ENCODE measurements at places on chromosomes 4 and X.

GRCh38 chrX:148499638-148500422 is 587 bp upstream of the AFF2 start:
- DNase-seq, result no peak
- H3K27me3 ChIP-seq, result peaks cover 2% of the 10 kb centered on the region
- peaks cover 23% of the 10 kb centered on the region for H3K4me1 ChIP-seq
- peak overlapping the region; percentile 17 for H3K4me3 ChIP-seq
- no peak overlapping the region for H3K27ac ChIP-seq

DNA sequence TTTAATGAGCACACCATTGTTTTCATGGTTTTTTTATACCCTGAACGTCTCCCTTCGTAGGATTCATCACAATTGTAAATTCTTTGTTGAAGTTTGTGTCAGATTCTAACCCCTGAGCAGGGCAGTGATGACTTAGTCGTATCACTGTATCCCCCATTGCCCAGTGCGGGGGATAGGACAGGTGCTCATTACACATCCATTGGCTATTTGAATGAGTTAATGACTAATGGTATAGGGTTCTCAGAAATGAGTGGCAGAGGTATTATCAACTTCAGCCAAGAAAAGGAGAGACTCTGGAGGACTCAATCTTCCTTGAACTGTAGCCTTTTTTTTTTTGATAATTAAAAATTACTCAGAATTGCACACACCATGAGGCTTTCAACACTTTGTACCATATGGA is 64.6 kb downstream of the SYNPO2 start:
- DNase-seq, result no peak
- no peak overlapping the region for H3K27ac ChIP-seq
- no peaks in the 10 kb centered on the region for H3K36me3 ChIP-seq
- H3K4me3 ChIP-seq, result no peak overlapping the region
- H3K4me1 ChIP-seq, result no peaks in the 10 kb centered on the region
- H3K27me3 ChIP-seq, result peaks cover 2% of the 10 kb centered on the region

- H3K27ac ChIP-seq, result no peak overlapping the region
- H3K27me3 ChIP-seq, result peaks cover 24% of the 10 kb centered on the region
- H3K4me3 ChIP-seq, result no peak overlapping the region
- H3K36me3 ChIP-seq, result no peaks in the 10 kb centered on the region
Measured at GRCh38 chrX:114580336-114580735, 3.5 kb upstream of the HTR2C start.

DNA sequence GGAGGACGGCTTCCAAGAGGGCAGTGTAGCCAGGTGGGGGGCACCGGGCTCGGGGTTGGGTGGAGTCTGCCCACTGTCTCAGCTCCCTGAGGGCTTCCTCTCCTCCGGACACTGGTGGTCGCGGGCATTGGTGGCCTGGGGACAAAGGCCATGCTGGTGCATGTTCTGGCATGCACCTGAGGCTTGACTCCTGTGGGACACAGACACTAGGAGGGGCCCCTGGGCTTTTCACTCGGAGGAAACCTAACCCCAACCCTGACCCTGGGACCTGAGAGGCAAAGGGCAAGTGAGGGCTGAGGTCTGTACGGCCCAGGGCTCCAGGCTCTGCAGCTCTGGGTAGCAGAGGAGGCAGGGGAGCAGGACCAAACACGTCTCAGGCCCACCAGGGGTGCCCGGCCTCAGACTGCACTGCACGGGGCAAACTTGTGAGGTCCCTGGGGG is 22.3 kb upstream of the FGFR3 start:
- H3K4me1 ChIP-seq, result peaks cover 3% of the 10 kb centered on the region
- no peak overlapping the region for H3K4me3 ChIP-seq
- peaks cover 6% of the 10 kb centered on the region for H3K27me3 ChIP-seq

GRCh38 chrX:106903856-106904528 is 851 bp upstream of the RIPPLY1 start:
- H3K4me3 ChIP-seq, result no peak overlapping the region
- no peaks in the 10 kb centered on the region for H3K4me1 ChIP-seq
- H3K27me3 ChIP-seq, result no peaks in the 10 kb centered on the region
- no peak overlapping the region for H3K27ac ChIP-seq

GRCh38 chr4:30943356-30943755 is 223.2 kb downstream of the PCDH7 start:
- H3K36me3 ChIP-seq, result no peaks in the 10 kb centered on the region
- no peak for DNase-seq
- H3K27ac ChIP-seq, result no peak overlapping the region
- H3K27me3 ChIP-seq, result no peaks in the 10 kb centered on the region

DNA sequence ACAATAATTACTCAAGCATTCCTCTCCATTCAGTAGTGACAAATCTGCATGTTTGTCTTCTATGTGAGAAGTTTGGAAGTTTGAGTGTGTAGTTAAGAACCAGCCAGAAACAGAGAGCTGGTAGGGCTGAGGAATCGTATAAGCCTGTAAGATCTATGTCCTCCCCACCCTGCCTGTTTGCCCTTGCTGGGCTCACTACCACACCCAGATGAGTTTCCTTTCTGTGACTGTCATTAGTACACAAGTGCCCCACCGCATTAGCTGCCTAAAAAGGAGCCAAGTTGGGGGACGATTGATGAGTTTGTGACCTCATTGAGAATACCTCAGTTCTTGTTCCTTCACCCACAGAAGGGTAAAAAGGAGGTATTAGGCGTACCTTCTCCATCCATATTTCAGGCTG is 28.3 kb downstream of the DOCK11 start:
- peaks cover 91% of the 10 kb centered on the region for H3K4me1 ChIP-seq
- no peaks in the 10 kb centered on the region for H3K27me3 ChIP-seq
- no peaks in the 10 kb centered on the region for H3K36me3 ChIP-seq
- peak overlapping the region; percentile 91 for H3K27ac ChIP-seq
- peak overlapping the region; percentile 61 for H3K4me3 ChIP-seq
- DNase-seq, result peak; percentile 22

GRCh38 chr4:124948976-124949597 is 236.6 kb upstream of the ANKRD50 start:
- H3K27ac ChIP-seq, result no peak overlapping the region
- no peaks in the 10 kb centered on the region for H3K4me1 ChIP-seq
- no peak for DNase-seq
- no peaks in the 10 kb centered on the region for H3K27me3 ChIP-seq
- H3K4me3 ChIP-seq, result no peak overlapping the region
- H3K36me3 ChIP-seq, result no peaks in the 10 kb centered on the region

DNA sequence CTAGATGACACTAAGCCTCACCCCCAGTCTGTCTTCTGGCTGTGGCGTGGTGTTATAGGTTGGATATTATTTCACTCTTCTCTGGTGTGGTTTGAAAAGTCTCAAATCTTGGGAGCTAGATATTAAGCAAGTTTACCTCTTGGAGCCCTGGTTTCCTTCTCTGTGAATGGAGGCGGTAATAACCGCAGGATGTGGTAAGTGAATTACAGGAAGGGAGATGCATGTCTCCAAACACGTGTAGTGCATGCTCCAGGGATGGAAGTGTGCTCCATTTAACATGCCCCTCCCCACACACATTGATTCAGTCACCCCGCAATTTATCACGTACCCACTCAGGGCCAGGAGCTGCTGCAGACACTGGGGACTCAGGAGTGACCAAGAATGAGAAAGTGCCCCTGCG is 4.9 kb downstream of the ZNF275 start:
- no peaks in the 10 kb centered on the region for H3K27me3 ChIP-seq
- H3K4me3 ChIP-seq, result no peak overlapping the region
- no peak for DNase-seq
- H3K27ac ChIP-seq, result peak overlapping the region; percentile 39
- H3K4me1 ChIP-seq, result peaks cover 69% of the 10 kb centered on the region

- no peak for DNase-seq
- peak overlapping the region; percentile 79 for H3K27ac ChIP-seq
- peaks cover 26% of the 10 kb centered on the region for H3K4me1 ChIP-seq
- H3K36me3 ChIP-seq, result peaks cover 44% of the 10 kb centered on the region
Measured at GRCh38 chrX:45749375-45749774, 548.7 kb upstream of the DIPK2B start.

DNA sequence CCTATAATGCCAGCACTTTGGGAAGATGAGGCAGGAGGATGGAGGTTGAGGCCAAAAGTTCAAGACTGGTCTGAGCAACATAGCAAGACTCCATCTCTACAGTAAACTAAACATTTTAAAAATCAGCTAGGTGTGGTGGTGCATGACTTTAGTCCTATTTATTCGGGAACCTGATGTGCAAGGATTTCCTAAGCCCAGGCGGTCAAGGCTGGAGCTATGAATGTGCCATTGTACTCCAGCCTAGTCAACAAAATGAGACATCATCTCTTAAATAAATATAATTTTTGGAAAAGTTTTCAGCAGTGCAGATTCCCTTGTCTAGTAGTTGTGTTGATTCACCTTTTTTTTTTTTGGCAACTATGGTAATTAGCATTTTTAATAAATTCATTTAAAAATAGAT is 928.7 kb upstream of the PRKX start:
- no peak for DNase-seq
- H3K4me3 ChIP-seq, result no peak overlapping the region
- no peaks in the 10 kb centered on the region for H3K27me3 ChIP-seq
- no peaks in the 10 kb centered on the region for H3K36me3 ChIP-seq

DNA sequence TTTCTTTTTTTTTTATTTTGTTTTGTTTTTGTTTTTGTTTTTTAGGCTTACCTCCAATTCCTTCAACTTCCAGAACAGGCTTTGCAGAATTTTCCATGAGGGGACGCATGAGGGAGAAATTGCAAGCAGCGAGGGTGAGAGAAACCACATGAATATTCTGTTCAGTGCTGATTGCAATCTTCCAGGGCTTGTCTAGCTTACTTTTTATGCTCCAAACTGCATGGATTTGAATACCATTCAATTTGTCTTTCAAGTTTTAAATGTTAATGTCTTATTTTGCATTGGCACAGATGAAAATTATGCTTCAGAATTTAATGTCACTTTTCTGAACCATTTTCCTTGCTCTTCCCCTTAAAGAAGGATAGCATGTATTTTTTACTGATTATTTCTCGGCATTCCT is 32.7 kb downstream of the CC2D2A start:
- H3K4me1 ChIP-seq, result no peaks in the 10 kb centered on the region
- H3K27me3 ChIP-seq, result peaks cover 2% of the 10 kb centered on the region
- no peak overlapping the region for H3K27ac ChIP-seq
- H3K36me3 ChIP-seq, result peaks cover 3% of the 10 kb centered on the region
- no peak overlapping the region for H3K4me3 ChIP-seq

- H3K36me3 ChIP-seq, result no peaks in the 10 kb centered on the region
- DNase-seq, result peak; percentile 41
- H3K4me1 ChIP-seq, result peaks cover 10% of the 10 kb centered on the region
- H3K27me3 ChIP-seq, result peaks cover 2% of the 10 kb centered on the region
- H3K27ac ChIP-seq, result peak overlapping the region; percentile 64
Measured at GRCh38 chrX:65821721-65822496, 154.5 kb downstream of the MSN start.

DNA sequence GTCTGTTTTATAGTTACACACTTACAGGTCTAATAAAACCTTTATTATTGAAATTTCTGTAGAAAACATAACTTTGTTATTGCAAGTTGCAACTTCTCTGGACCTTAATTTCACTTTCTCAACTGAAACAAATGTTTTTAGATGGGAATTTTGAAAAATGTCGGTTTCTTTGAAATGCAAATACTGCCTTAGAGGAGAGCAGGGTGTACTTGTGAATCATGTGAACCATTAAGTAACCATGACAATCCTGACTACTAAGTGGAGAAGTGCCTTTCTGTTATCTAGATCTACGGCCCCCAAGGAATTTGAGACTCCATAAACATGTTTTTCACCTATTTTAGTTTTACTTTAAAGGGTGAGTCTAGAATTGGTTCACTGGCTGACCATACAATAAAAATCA is 8.5 kb upstream of the ARMCX2 start:
- DNase-seq, result no peak
- H3K36me3 ChIP-seq, result no peaks in the 10 kb centered on the region
- peaks cover 2% of the 10 kb centered on the region for H3K27me3 ChIP-seq
- no peak overlapping the region for H3K4me3 ChIP-seq
- no peak overlapping the region for H3K27ac ChIP-seq
- no peaks in the 10 kb centered on the region for H3K4me1 ChIP-seq

- DNase-seq, result no peak
- H3K27me3 ChIP-seq, result no peaks in the 10 kb centered on the region
- H3K4me1 ChIP-seq, result no peaks in the 10 kb centered on the region
- no peak overlapping the region for H3K4me3 ChIP-seq
- no peaks in the 10 kb centered on the region for H3K36me3 ChIP-seq
- H3K27ac ChIP-seq, result no peak overlapping the region
Measured at GRCh38 chrX:149036086-149036485, 469.0 kb downstream of the IDS start.

GRCh38 chr4:81380437-81380836 is 91.3 kb downstream of the RASGEF1B start:
- DNase-seq, result no peak
- no peak overlapping the region for H3K27ac ChIP-seq
- H3K27me3 ChIP-seq, result peaks cover 27% of the 10 kb centered on the region
- no peaks in the 10 kb centered on the region for H3K4me1 ChIP-seq
- H3K36me3 ChIP-seq, result no peaks in the 10 kb centered on the region
